ENCODE measurements at places on chromosomes 5 and 9. TPM values are rescaled to one million over a fixed set of nuclear protein-coding genes. Genes with fewer than 3 reads are reported as not detected.

GRCh38 chr5:56745864-56746263 lies 69.5 kb upstream of the MAP3K1 start:
- H3K36me3 ChIP-seq, result no peaks in the 10 kb centered on the region
- H3K27me3 ChIP-seq, result no peaks in the 10 kb centered on the region
- H3K4me1 ChIP-seq, result no peaks in the 10 kb centered on the region
- no peak overlapping the region for H3K4me3 ChIP-seq
- no peak for DNase-seq

- DNase-seq, result no peak
- H3K27ac ChIP-seq, result no peak overlapping the region
- H3K4me3 ChIP-seq, result no peak overlapping the region
- H3K4me1 ChIP-seq, result no peaks in the 10 kb centered on the region
- H3K27me3 ChIP-seq, result no peaks in the 10 kb centered on the region
Observed at GRCh38 chr9:108603141-108603540, 252.6 kb downstream of the ACTL7B start.

GRCh38 chr9:133701321-133701980 lies 36.7 kb downstream of the SARDH start:
- no peaks in the 10 kb centered on the region for H3K27me3 ChIP-seq
- no peaks in the 10 kb centered on the region for H3K36me3 ChIP-seq
- no peaks in the 10 kb centered on the region for H3K4me1 ChIP-seq
- no peak overlapping the region for H3K27ac ChIP-seq
- no peak overlapping the region for H3K4me3 ChIP-seq
- no peak for DNase-seq

The LCNL1 gene
- total RNA-seq, result 0.24 TPM

The MUSK gene
- total RNA-seq, result 6.1 TPM

- no peak overlapping the region for H3K27ac ChIP-seq
- H3K27me3 ChIP-seq, result no peaks in the 10 kb centered on the region
- no peaks in the 10 kb centered on the region for H3K36me3 ChIP-seq
- no peak overlapping the region for H3K4me3 ChIP-seq
- DNase-seq, result no peak
Observed at GRCh38 chr5:72625332-72625731, 118.1 kb upstream of the ZNF366 start.
